CD4-positive, alpha-beta T cell treated with Interleukin-2 at 100 ng/mL for 4 hours (primary cell): ENCODE measurements at places on chromosomes 11 and 22.

GRCh38 chr11:116112087-116112935 lies 608.1 kb upstream of the CADM1 start:
- DNase-seq, result no peak

DNA sequence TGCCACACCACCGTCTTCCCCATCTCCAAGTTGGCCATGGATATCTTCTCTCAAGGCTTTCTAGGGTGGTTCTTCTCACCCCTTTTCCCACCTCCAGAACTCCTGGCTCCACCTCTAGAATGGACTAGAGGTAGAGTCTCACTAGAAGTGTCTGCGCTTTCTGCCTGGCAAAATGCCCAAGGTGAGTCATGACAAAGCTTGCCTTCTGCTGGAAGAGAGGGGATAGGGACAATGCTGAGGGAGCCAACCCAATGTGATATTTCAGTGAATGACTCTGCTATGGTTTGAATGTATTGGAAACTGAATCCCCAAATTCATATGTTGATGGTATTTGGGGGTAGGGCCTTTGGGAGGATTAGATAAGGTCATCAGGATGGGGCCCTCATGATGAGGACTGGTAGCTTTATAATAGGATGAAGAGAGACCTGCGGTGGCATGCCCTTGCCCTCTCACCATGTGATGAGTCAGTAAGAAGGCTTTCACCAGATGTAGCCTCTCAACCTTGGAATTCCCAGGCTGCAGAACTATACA lies 4.1 kb upstream of the CD82 start:
- no peak for DNase-seq

- DNase-seq, result no peak
Observed at GRCh38 chr22:46057246-46058090, 80.5 kb upstream of the WNT7B start.

DNA sequence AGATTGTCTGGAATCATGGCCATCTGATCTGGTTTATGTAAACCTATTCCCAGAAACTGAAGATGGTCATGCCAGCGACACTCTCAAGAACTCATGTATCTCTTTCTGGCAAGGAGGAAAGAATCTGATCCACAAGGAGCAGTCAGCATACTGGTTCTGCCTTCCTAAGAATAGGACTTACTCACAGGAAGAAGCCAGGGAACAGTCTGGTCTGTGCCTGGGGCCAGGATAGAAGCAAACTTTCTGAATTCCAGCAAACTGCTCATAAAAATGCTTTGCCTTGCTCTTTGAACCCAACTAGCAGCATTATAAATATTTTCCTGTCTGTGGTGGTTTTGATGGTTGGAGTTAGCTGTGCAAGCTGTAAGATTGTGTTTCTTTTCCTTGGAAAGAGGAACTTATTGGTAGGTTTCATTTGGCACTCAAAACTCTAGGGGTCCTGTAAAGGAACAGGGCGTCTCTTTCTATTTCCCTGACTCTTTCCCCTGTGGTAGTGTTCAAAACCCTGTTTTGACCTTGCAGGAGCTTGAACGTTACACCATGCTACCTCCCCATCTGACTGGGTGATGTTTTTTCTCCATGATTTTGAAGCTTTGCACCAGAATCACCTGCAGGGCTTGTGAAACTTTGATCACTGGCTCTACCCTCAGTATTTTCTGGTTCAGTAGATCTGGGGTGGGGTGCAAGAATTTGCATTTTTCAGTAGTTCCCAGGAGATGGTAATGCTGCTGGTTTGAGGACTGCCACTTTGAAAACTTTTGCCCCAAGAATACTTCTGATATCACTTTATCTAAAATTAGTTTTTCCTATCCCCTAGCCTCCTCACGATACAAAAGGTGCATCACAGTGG lies 627.8 kb upstream of the ANO5 start:
- no peak for DNase-seq

DNA sequence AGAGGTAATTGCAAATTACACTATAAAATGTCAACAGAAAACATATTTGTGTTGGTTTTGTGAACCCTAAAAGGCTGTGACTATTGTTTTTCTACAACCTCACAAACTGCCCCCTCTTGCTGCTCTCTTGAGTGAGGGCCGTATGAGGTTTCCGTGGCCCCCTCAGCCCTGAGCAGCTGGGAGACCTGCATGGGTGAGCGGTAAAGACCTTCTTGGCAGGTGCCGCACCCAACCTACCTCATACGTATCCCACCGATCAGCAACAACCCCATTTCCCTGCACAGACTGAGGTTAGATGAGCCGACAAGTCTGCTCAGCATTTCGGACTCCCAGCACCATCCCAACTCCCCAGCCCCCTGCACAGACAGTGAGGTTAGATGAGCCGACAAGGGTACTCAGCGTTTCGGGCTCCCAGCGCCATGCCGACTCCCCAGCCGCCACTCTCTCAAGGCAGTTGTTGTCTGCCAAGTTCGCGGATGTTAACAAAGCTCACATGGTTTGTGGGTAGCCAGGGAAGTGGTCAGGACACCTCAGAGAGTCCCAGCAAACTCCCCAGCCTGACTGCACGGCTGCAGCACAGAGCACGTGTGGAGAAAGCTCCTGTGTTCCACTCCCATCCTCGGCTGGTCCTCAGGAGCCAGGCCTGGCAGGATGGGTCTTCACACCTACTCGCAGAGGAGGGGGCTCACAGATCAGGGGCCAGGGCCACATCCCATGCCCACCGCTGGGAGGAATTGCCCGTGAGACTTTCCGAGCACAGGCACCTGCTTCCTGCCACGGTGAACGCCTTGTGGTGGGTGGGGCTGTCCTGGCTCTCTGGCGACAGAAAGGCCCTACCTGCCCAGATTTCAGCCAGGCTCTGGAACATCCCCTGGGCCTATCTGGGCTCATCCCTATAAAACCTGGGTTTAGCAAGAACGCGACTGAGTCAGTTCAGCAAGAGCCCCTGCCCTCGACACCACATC lies 502.9 kb downstream of the BRD1 start:
- DNase-seq, result no peak

DNA sequence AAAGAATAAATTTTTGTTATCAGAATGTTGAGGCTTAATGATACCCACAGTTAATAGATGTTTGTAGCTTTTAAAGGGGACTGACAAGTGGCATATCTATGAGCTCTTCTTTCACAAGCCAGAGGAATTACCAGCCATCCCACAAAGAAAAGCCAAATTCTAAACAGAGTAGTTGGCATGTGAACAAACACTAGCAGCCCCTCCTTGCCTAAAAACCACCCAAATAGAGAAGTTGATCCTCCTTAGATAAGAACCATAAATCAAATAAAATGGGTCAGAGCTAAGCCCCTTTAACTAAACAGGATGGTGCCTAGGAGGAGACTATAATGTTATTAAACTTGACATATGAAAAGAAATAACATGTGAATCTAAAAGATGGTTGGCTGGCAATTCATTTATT lies 11.4 kb downstream of the LPXN start:
- no peak for DNase-seq

GRCh38 chr22:41132550-41132949 lies 40.2 kb downstream of the EP300 start:
- no peak for DNase-seq

DNA sequence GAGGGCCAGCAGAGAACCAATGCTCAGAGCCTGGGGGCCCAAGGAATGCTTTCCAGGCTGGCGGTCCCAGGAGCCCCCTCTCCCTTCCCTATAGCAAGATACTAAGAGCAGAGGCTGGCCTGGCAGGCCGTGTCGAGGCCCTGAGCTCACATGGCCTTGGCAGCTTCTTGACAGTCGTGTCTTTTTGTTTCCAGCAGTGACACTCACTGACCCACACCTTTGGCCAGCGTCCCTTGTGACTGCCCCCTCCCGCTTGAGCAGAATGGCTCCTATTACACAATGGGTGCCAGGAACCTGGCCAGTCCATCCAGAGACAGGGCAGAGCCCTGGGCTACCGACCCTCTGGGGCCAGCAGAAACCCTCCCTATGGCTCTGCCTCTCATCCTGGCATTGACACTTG lies 6.4 kb upstream of the CCND1 start:
- DNase-seq, result no peak

DNA sequence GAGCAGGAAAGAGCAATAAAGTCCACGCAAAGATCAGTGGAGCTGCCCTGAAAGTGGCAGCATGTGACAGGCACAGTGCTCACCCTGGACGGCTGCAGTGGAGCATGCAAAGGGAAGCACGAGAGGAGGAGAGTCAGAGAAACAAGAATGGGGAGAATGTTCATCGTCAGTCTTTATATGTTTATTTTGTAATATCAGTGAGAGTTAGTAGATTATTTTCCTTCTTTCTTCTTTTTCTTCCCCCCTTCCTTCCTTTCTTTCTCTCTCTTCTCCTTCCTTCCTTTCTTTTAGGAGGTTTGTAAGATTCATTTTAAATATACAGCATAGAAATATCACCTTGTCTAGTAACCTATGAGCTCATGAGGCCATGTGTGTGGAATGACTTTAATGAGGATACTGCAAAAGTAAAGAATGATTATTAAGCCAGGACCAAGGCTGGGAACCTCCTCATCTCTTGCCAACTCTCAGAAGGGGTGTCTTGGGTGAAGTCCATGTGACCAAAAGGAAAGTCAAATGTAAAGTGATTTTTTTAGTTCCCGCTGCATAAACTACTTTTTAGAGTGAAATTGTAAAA lies 321.1 kb downstream of the AASDHPPT start:
- no peak for DNase-seq

- DNase-seq, result no peak
Observed at GRCh38 chr22:42326801-42327200, 56.3 kb upstream of the TCF20 start.

DNA sequence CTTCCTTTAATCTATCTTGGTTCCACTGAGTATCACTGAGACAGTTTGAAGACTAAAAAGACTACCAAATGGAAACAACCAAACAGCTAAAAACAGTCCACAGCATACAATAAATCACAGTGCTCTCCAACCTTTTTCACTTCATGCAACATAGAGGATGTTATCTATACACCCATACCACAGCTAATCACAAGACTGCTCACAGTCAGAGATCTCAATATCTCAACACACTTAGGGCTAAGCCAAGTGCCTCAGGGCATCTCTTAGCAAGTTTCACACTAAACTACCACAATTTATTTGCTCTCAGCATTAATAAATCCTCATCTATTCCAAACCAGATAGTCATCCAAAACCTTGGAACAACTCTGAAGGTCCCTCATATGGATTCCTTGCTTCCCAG lies 129.4 kb downstream of the SBF2 start:
- DNase-seq, result no peak

GRCh38 chr22:50305923-50306566 lies 1.4 kb downstream of the PLXNB2 start:
- DNase-seq, result peak; percentile 18

DNA sequence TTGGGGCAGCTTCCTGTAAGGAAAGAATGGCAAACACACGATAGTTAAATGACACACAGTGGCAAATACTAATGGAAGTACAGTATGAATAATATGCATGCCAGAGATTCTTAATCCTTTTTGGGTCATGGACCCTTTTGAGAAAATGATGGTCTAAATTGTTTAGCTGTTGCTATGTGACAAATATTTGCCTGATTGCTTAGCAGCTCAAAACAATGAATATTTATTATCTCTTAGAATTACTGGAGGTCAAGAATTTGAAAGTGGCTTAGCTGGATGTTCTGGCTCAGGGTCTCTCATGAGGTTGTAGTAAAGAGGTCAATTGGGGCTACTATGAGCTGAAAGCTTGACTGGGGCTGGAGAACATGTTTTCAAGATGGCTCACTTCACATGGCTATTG lies 69.7 kb downstream of the FANCF start:
- DNase-seq, result no peak

GRCh38 chr11:123020968-123021367 lies 39.3 kb upstream of the BSX start:
- peak; percentile 42 for DNase-seq

- no peak for DNase-seq
Observed at GRCh38 chr11:121577106-121577848, 124.5 kb upstream of the SORL1-AS1 start.

- no peak for DNase-seq
Observed at GRCh38 chr11:44469412-44469811, 96.1 kb upstream of the CD82 start.

GRCh38 chr11:19673924-19674729 lies 38.5 kb upstream of the NAV2 start:
- DNase-seq, result no peak

DNA sequence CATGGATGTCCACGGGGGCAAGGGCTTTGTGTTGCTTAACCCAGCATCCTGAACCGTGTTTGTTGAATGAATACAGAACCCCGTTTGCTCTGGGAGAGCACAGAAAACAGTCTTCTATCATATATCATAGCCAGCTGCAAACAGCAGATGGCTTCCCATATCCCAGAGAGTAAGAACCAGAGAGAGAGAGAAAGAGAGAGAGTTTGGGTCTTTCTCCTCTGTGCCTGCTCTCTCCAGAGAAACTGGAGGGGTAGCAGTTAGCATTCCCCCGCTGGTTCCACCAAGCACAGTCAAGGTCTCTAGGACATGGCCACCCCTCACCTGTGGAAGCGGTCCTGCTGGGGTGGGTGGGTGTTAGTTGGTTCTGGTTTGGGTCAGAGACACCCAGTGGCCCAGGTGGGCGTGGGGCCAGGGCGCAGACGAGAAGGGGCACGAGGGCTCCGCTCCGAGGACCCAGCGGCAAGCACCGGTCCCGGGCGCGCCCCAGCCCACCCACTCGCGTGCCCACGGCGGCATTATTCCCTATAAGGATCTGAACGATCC lies 440 bp upstream of the TIMP3 start:
- DNase-seq, result no peak

DNA sequence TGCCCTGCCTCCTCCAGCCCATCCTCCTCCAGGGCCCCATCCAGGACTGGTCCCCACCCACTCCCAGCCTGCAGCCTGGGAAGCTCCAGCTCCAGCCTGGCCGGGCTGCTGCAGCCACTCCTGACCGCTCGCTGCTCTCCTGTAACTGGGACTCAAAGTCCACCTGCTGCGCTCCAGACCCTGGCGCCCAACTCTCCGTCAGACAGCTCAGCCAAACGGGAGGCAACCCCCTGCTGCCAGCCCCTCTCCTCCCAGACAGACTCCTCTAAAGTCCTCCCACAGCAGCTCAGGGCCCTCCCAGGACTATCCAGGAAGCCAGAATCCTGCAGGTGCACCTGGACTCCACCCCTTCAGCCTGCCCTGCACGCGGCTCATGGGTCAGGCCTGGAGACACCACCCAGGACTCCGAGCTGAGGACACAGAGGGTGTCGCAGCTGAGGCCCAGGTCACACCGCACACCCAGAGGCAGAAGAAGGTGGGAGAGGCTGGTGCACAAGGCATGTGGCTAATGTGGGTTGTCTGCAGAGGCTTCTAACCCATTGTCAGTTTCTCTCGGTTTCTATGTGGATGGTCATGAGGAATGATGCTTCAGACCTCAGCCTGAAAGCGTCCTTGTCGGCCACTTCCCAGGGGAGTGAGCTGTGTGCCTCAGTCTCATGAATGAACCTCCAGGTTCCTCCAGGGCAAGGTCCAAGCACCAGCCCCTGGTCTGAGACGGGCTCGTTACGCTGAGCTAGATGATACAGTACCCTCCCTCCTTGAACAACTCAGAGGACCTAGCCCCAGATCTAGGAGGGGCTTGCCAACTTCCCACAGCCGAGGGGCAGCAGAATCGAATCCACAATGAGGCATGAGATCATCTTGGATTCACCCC lies 1514.8 kb downstream of the TBC1D22A start:
- no peak for DNase-seq

- DNase-seq, result no peak
Observed at GRCh38 chr11:75068993-75069392, 27.7 kb downstream of the OR2AT4 start.

- no peak for DNase-seq
Observed at GRCh38 chr22:39349506-39349966, 255 bp upstream of the SYNGR1 start.

GRCh38 chr11:87463486-87464102 lies 425.9 kb downstream of the TMEM135 start:
- DNase-seq, result no peak

GRCh38 chr22:17159504-17159951 lies 451 bp upstream of the HDHD5 start:
- DNase-seq, result peak; percentile 23

GRCh38 chr22:17976121-17976520 lies 48.2 kb downstream of the MICAL3 start:
- DNase-seq, result no peak
